ENCODE measurements at places on chromosomes 3 and 15.

DNA sequence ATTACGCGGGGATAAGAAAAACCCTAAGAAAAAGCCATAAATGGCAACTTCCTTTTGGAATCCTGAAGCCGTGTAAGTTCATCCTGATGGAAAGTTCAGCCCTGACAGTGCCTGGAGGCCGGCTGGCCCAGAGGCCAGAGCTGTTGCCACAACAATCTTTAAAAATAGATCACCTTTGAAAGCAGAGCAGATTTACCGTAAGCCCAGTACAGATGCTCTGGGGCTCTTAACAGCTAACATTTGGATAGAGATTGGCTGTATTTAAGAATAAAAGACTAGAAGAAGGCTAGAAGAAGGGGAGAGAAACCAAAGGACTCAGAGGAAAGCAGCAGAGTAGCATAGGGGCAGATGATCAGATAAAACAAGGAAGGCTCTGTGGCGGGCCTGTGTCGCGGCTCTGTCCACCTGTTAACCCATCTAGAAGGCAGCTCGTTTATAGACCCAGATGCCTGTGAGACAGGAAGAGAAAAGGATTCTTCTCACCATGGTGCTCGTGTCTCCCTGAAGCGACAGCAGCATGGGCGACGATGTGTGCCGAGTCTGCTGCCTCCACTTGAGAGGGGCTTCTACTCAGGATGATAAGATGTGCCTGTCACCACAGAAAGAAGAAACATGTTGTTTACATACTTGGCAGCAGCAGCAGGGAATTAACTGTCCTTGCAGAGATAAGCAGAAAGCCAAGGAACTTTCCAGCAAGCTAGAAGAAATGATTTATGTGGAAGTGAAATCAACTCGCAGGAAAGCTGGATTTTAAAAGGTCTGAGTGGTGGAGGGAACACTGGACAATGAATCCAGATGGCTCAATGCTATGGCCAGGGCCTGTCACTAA is 69.9 kb downstream of the SYNM start:
- no peak for DNase-seq

DNA sequence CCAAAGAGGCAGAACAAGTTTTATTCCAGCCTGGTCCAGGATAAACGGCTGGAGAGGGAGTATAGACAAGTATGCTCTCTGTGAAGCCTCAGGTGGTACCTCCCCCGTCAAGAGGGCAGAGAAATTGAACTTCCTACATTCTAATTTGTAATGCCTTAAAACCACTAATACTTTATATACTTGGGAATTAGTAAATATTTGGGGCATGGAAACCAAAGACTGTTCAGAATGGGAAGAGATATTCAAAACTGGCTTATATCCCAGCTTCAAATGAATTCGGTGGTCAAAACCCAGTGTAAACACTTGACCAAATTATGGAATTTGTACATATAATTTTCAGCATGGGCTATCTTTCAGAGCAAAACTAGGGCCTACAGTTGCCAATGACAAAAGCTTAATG is 122.6 kb downstream of the FBN1 start:
- DNase-seq: no peak

- no peak for DNase-seq
These were observed 28.9 kb downstream of the IDH3A start for GRCh38 chr15:78178064-78178463.

- DNase-seq: peak; percentile 18
These were observed 738 bp downstream of the ACAP2 start for GRCh38 chr3:195441992-195442572.

DNA sequence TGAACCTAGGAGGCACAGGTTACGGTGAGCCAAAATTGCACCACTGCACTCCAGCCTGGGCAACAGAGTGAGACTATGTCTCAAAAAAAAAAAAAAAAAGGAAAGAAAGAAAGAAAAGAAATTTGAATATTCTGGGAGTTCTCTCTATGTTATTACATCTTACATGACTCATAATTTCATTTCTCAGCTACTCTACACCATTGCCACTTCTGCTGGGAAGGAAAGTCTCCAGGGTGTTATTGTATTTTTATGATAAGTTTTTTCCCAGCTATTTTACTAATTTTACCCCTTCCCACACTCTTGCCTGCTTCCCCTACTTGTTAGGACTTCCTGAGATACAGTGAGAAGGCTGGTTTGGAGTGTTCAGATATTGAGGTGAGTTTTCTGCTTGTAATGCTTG is 69.7 kb upstream of the UMPS start:
- no peak for DNase-seq

DNA sequence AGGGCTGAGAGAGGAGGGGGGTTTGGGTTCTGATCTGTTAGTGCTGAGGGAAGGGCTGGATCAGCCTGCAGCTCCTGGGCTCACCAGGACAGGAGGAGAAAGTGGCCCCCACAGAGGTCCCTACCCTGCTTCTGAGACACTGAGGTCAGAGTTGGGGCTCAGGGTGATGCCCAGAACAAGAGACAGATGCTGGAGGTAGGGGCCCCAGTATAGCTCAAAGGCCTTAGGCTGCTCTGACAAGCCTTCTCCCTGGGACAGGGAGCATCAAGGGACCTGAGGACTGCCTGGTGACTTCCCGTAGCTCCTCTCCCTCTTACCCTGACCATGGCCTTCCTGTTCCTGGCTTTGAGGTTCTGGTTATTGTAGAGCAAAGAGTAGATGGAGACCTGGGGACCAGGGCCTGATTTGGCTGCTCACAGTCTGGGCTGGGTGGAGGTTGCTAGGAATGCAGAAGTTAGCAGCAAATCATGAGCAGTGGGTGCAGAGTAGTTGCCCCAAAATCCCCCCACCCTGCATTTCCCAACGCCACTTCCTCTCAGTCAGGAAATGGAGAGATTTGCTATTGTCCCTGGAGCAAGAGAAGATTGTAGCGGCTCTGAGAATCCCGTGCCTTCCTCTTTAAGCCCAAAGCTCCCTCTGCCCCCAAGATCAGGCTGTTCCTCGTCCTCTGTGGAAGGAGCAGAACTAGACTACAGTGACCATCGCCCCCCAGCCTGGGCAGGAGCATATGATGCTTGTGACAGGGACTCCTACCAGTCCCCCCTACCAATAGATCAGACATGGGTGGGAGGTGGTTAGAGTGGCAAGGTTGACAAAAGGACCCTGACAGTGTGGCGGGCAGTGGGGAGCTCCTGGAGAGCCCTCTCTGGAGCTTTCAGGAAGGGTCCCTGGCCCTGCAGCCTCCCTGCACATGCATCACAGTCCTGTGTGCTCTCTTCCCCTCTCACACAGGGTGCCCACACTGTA is 47.4 kb upstream of the SEC22A start:
- DNase-seq: no peak

GRCh38 chr15:25717457-25718168 is 145.5 kb downstream of the ATP10A start:
- DNase-seq: no peak

GRCh38 chr15:45150997-45151396 is 21.2 kb downstream of the DUOX1 start:
- no peak for DNase-seq

DNA sequence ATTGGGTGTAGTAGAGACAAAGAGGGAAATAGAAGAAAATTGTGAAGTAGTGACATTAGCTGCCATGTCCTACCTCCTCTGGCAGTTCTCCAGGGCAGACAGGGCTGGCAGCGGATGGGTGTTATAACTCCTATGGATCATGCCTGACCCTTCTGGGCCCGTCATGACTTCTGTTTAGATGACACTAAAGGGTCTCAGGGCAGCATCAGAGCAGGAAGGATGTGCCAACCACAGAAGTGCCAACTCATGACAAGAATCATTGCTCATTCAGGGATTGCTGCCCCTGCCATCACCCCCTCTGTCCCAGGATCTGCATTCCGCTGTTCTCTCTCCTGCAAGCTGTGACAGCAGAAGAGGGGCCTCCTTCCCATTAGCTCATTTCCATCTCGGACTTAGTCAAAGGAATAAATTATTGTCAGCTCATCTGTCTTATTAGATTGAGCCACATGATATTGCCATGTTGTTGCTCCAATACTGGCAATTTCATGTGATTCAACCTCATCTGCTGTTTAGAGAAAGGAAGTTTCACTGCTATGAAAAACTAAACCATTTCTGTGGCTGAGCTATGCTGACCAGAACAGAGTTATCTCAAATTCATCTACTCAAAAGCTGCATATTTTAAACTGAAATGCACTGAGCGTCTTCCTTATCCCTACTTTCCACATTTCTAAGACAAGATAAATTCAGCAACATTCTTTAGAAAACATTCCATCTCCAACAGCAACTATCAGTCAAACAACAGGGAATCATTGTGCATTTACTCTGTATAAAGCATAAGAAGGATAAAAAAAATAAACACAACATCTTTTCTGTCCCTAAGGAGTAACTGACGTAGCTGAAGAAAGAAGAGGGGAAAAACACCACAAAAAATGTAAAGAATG is 271.6 kb downstream of the FHIT start:
- DNase-seq: no peak

GRCh38 chr3:102484363-102484762 is 49.5 kb downstream of the ZPLD1 start:
- no peak for DNase-seq

- no peak for DNase-seq
These were observed 8.9 kb upstream of the CSPG4 start for GRCh38 chr15:75721480-75721922.

DNA sequence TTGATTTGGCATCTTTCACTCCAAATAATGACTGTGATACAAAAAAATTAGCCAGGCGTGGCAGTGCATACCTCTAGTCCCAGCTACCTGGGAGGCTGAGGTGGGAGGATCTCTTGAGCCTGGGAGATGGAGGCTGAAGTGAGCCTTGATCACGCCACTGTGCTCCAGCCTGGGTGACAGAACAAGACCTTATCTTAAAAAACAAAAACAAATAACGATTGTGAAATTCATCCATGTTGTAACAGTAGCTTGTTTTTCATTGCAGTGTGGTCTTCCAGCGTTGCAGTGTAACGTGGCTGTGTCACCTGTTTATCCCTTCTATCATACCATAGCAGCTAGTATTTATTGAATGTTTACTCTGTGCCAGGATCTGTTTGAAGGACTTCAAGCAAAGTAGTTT is 120.9 kb downstream of the ITPR1 start:
- no peak for DNase-seq

GRCh38 chr3:104190681-104191080 is 1176.0 kb upstream of the ALCAM start:
- DNase-seq: no peak

GRCh38 chr3:74787011-74787410 is 172.6 kb upstream of the CNTN3 start:
- DNase-seq: no peak

GRCh38 chr3:32422943-32423342 is 31.3 kb downstream of the CMTM7 start:
- DNase-seq: no peak

GRCh38 chr3:128016502-128016901 is 35.7 kb upstream of the SEC61A1 start:
- no peak for DNase-seq

DNA sequence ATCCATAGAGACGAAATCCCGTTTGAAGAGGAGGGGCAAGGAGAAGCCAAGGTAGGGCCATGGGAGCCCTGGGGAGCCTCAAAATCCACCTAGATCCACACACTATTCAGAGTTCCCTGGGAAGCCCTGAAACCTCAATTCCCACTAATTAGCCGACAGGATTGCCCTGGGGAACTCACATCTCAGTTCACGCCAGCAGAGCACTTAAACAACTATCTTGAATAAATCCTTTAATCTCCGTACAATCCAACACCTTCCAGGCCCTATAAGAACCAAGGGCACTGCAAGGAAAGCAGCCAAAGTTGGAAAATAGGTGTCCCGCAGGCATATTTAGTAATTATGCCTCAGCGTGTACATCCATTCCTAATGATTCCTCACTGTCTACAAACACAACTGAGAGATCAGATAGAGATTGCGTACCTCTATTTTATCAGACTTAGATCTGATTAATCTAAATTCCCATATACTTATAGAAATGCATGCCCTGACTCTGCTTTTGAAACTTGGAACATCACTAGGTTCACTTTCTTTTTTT is 25.6 kb upstream of the EIF4A2 start:
- DNase-seq: no peak

GRCh38 chr15:42727750-42728381 is 9.1 kb downstream of the CDAN1 start:
- no peak for DNase-seq

All from activated CD4-positive, alpha-beta T cell treated with anti-CD3 and anti-CD28 coated beads for 1 hour (primary cell).